ENCODE measurements at places on chromosomes 7 and 10.
A peak's percentile ranks its signal among the peaks of the same experiment; 100 is the strongest.

DNA sequence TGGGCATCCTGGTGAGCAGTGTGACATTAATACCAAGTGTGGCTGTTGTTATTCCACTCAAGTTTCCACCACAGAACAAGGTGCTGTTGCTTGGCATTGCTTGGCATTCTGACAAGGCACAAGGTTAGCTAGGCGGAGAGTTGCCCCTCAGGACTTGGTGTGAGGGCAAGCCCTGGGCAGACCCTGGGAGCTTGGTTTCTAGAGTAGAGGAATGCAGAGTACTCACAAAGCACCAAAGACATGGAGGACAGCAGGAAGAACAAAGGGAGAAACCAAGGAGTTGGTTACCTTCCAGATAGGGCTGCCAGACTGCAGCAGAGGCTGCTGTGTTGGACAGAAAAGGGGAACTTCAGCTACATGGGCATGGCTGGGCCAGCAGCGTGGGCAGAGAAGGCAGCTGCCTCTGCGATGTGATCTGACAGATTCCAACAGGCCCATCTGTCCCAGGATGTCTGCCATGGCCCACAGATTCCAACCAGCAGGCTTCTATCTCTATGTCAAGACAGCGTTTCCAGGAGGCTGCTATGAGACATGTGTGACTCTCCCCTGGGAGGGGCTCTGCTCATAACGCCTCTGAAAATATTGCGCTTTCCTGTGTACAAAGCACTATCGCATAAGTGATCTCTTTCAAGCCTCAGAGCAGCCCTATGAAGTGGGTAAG, 1.8 kb downstream of the GOLGA7B start:
- H3K27ac ChIP-seq: no peak overlapping the region
- H3K36me3 ChIP-seq: no peaks in the 10 kb centered on the region
- no peak for DNase-seq
- peaks cover 89% of the 10 kb centered on the region for H3K27me3 ChIP-seq
- H3K4me1 ChIP-seq: peaks cover 9% of the 10 kb centered on the region
- no peak overlapping the region for H3K4me3 ChIP-seq

GRCh38 chr10:85995791-85996190, 370.8 kb downstream of the GRID1 start:
- H3K27me3 ChIP-seq: peaks cover 32% of the 10 kb centered on the region
- H3K36me3 ChIP-seq: no peaks in the 10 kb centered on the region
- H3K4me3 ChIP-seq: no peak overlapping the region
- DNase-seq: no peak
- no peaks in the 10 kb centered on the region for H3K4me1 ChIP-seq

GRCh38 chr7:129193892-129194291, 5.5 kb downstream of the SMO start:
- peaks cover 18% of the 10 kb centered on the region for H3K4me1 ChIP-seq
- H3K36me3 ChIP-seq: no peaks in the 10 kb centered on the region
- H3K4me3 ChIP-seq: no peak overlapping the region
- H3K27ac ChIP-seq: no peak overlapping the region
- peaks cover 8% of the 10 kb centered on the region for H3K27me3 ChIP-seq
- no peak for DNase-seq

DNA sequence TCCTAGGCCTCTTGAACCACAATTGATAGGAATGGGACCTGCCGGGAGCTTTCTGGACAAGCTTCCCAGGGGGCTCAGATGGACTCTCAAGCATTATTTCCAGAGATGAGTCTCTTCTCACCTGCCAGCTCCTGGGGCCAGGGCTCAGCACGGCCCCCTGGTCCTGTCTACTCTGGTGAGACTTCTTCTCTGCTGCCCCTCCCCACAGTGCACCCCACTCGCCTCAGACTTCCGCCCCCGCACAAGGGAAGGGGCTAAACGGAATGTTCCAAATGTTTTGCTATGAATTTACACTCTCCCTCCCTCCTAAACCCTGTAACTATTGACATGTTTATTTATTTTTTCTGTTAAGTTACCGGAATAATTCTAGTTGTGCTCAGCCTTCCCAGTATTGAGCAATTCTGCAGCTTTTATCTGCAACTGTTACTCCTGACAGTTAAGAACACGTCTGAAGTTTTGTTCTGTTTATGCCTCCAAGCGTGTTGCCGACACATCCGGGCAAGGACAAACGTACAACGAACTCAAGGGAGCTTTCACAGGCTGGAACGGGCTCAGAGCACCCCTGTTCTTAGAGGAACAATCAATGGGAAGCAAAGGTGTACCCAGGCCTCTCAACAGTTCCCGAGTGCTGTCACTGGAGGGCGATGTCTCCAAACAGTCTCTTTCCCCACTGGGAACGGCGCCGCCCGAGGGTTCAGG, 55.2 kb downstream of the FHIP2A start:
- H3K4me3 ChIP-seq: no peak overlapping the region
- peaks cover 7% of the 10 kb centered on the region for H3K27me3 ChIP-seq
- DNase-seq: peak; percentile 48
- no peaks in the 10 kb centered on the region for H3K36me3 ChIP-seq

DNA sequence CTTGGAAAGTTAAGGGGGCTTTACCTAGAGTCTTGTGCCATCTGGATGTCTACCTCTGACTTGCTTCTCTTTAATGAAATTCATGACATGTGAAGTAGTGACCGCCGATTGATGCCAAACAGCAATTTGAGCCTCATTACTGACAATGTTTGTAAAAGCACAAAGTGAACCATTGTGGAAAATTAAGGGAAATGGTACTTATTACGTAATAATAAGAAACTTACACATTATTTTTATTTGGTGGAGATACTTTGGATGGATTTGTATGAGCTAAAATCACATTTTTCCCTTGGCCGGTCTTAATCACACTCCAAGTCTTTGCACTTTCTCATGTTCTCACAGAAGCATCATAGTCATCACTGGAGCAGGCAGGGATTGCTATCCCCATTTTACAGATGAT, 265.1 kb upstream of the KLF6 start:
- no peaks in the 10 kb centered on the region for H3K27me3 ChIP-seq
- H3K4me3 ChIP-seq: no peak overlapping the region
- no peaks in the 10 kb centered on the region for H3K36me3 ChIP-seq
- H3K27ac ChIP-seq: peak overlapping the region; percentile 85
- H3K4me1 ChIP-seq: peaks cover 18% of the 10 kb centered on the region

- no peaks in the 10 kb centered on the region for H3K36me3 ChIP-seq
- no peak overlapping the region for H3K27ac ChIP-seq
- H3K4me1 ChIP-seq: peaks cover 18% of the 10 kb centered on the region
These were observed 537.6 kb downstream of the LRMDA start for GRCh38 chr10:75969031-75969430.

- H3K27me3 ChIP-seq: peaks cover 33% of the 10 kb centered on the region
- DNase-seq: no peak
- H3K36me3 ChIP-seq: no peaks in the 10 kb centered on the region
- no peaks in the 10 kb centered on the region for H3K4me1 ChIP-seq
- H3K4me3 ChIP-seq: no peak overlapping the region
These were observed 104.8 kb upstream of the SHH start for GRCh38 chr7:155916926-155917655.

GRCh38 chr10:94043431-94043990, 49.8 kb downstream of the PLCE1 start:
- H3K27me3 ChIP-seq: no peaks in the 10 kb centered on the region
- no peak overlapping the region for H3K27ac ChIP-seq
- no peaks in the 10 kb centered on the region for H3K4me1 ChIP-seq
- no peak for DNase-seq
- H3K4me3 ChIP-seq: no peak overlapping the region
- no peaks in the 10 kb centered on the region for H3K36me3 ChIP-seq

GRCh38 chr10:50586740-50587088, 37.0 kb downstream of the SGMS1 start:
- peaks cover 10% of the 10 kb centered on the region for H3K36me3 ChIP-seq
- no peak for DNase-seq
- no peak overlapping the region for H3K4me3 ChIP-seq
- peaks cover 20% of the 10 kb centered on the region for H3K4me1 ChIP-seq

- no peaks in the 10 kb centered on the region for H3K36me3 ChIP-seq
- no peak overlapping the region for H3K27ac ChIP-seq
- no peak overlapping the region for H3K4me3 ChIP-seq
- no peaks in the 10 kb centered on the region for H3K4me1 ChIP-seq
- H3K27me3 ChIP-seq: no peaks in the 10 kb centered on the region
- DNase-seq: no peak
These were observed 117.9 kb upstream of the DLX6 start for GRCh38 chr7:96887426-96887825.

- no peak for DNase-seq
- H3K27ac ChIP-seq: peak overlapping the region; percentile 64
- H3K36me3 ChIP-seq: no peaks in the 10 kb centered on the region
- H3K27me3 ChIP-seq: no peaks in the 10 kb centered on the region
- peaks cover 9% of the 10 kb centered on the region for H3K4me1 ChIP-seq
These were observed 18.1 kb upstream of the UBE2H start for GRCh38 chr7:129970816-129971215.

GRCh38 chr7:35828817-35829216, 28.0 kb downstream of the SEPTIN7 start:
- peaks cover 94% of the 10 kb centered on the region for H3K4me1 ChIP-seq
- H3K27me3 ChIP-seq: no peaks in the 10 kb centered on the region
- H3K36me3 ChIP-seq: peaks cover 12% of the 10 kb centered on the region
- H3K27ac ChIP-seq: peak overlapping the region; percentile 50
- DNase-seq: no peak

GRCh38 chr7:13560441-13560840, 429.0 kb downstream of the ETV1 start:
- no peak overlapping the region for H3K27ac ChIP-seq
- no peaks in the 10 kb centered on the region for H3K36me3 ChIP-seq
- no peak for DNase-seq

DNA sequence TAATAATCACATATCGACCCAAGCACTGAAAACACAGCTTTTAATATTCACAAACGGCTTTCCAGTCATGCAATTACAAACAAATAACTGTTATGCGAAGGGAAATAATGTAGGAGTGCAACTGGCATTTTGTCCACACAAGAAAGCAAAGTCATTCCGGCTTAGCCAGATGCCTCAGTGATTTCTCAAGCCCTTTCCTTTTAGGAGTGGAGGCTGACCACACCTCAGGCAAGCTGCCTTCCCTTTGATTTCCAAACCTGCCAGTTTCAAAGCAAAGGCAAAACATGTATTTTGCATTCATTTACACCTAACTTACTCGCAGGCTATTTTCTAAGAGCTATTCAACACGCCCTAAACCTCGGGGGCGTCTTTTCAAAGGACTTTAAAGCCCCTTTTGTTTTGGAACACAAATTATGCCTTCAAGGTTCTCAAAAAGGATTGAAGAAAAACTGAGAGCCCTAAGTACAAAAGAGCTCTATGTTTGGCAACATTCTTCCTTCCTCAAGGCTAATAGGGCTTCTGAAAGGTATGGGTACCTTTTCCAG, 109.6 kb downstream of the CPXM2 start:
- no peak overlapping the region for H3K4me3 ChIP-seq
- peaks cover 59% of the 10 kb centered on the region for H3K27me3 ChIP-seq
- no peak overlapping the region for H3K27ac ChIP-seq
- DNase-seq: no peak
- no peaks in the 10 kb centered on the region for H3K36me3 ChIP-seq

DNA sequence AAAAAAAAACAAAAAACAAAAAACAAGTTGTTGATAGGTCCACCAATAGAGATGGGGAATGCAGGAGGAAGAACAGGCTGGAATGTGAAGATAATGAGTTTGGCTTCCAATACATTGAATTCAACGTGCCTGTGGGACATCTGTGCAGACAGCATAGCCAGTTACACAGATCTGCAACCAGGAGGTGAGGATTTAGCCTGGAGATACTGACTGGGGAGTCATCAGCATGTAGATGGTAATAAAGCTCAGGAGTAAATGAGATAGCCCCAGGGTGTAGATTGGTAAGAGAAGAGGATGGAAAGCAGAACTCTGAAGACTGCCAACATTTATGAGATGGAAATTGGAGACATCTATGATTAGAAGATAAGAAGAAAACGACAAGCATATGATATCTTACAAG, 4.7 kb upstream of the TRIM8 start:
- no peaks in the 10 kb centered on the region for H3K36me3 ChIP-seq
- H3K27ac ChIP-seq: no peak overlapping the region
- DNase-seq: no peak

DNA sequence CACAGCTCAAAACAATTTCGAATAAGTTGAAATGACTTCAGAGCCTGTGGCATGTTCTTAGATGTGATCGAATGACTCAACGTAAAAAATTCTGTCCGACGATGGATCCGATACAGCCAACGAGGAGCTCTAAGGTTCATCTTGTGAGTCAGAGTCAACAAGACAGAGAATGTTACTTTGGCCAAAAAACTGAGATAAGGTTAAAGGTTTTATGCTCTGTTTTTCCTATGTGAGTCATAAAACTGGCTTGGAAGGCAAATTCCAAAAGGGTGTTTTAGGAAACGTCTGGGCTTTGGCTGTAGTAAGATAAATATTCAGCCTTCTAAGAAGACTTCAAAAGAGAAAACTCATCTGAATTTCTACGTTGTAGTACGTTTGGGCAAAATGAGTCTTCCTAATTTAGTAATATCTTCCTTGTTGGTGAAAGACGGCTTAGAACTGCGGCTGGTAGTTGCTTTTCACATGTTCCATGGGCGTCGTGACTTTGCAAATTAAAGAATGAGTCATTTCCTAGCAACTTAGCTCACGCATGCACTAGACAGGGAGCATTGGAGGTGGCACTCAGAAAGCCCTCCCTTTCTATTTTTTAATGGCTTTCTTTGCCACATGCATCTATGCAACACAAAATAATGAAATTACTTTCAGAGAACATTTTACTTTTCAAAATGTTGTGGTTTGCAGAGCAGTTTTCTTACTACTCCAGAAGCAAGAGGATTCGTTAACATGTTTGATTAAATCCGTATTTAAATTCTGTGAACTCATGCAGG, 28.2 kb downstream of the PFKP start:
- H3K4me3 ChIP-seq: peak overlapping the region; percentile 24
- H3K27ac ChIP-seq: peak overlapping the region; percentile 75
- peaks cover 62% of the 10 kb centered on the region for H3K4me1 ChIP-seq
- H3K36me3 ChIP-seq: peaks cover 7% of the 10 kb centered on the region
- no peak for DNase-seq

- H3K27me3 ChIP-seq: peaks cover 11% of the 10 kb centered on the region
- no peak for DNase-seq
- no peak overlapping the region for H3K4me3 ChIP-seq
- no peaks in the 10 kb centered on the region for H3K36me3 ChIP-seq
- H3K27ac ChIP-seq: no peak overlapping the region
- no peaks in the 10 kb centered on the region for H3K4me1 ChIP-seq
These were observed 48.4 kb downstream of the ZNF503 start for GRCh38 chr10:75353183-75353582.

GRCh38 chr7:134532180-134532953, 5.0 kb downstream of the AKR1B10 start:
- H3K4me3 ChIP-seq: no peak overlapping the region
- H3K36me3 ChIP-seq: no peaks in the 10 kb centered on the region
- H3K27me3 ChIP-seq: peaks cover 11% of the 10 kb centered on the region
- H3K27ac ChIP-seq: no peak overlapping the region
- H3K4me1 ChIP-seq: peaks cover 9% of the 10 kb centered on the region

DNA sequence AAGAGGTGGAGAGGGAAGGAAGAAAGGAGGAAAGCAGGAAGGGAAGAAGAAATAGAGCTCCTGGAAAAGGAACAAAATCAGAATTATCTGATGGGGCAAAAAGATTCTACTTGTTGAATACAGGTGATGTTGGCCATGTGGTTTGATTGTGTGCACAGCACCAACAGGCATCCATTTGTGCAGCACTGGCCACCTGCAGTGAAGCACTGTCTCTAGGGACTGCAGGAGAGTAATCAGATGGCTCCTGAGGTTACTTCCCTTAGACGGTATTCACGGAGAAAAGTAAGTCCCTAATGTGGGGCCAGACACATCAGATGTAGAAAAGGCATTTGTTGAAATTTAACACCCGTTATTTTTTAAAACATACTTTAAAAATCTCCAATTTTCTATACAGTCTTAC, 135.3 kb upstream of the VIPR2 start:
- H3K4me3 ChIP-seq: no peak overlapping the region
- H3K36me3 ChIP-seq: no peaks in the 10 kb centered on the region
- no peak for DNase-seq
- H3K27ac ChIP-seq: no peak overlapping the region
- H3K4me1 ChIP-seq: no peaks in the 10 kb centered on the region
